ENCODE measurements at places on chromosomes 16 and 17.

GRCh38 chr17:38861399-38861843, 7.9 kb upstream of the RPL23 start:
- DNase-seq, result no peak

DNA sequence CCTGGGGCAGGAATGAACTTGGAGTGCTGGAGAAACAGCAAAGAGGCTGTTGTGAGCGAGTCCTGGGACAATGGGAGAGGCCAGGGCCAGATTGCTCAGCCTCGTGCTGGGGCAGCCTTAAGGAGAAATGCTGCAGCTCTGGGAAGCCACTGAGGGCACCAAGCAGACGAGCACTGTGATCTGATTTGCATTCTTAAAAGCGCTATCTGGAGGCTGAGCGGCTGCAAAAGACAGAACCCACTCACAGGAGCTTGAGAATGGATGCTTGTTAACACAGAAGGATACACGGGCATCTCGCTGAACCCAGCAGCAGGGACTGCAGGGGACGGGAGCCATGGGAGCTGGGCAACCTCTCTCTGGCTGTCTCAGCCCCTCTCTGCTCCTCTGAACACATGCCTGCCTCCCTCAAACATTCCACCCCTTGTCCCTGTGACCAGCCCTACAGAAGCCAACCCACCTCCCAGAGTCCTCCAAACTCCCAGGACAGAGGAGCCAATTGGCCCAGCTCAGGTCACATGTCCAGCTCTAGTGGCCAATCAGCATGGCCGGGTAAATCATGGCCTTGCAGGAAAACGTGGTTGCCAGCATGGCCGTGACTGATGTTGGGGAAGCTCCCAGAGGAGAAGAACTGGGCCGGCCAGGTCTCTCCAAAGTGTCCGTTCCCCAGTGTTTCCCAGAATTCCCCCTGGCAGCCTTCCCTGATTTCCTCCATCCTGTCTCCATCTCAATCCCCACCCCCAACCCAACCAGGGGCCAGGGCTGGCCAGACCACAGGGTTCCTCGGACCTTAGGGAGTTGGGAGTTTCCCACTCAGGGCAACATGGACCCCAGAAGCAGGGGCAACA, 60.3 kb downstream of the GSG1L start:
- DNase-seq, result no peak

- DNase-seq, result no peak
Measured at GRCh38 chr17:75005291-75005690, 7.2 kb upstream of the MRPL58 start.

GRCh38 chr16:79312502-79312901, 288.0 kb downstream of the MAF start:
- no peak for DNase-seq

DNA sequence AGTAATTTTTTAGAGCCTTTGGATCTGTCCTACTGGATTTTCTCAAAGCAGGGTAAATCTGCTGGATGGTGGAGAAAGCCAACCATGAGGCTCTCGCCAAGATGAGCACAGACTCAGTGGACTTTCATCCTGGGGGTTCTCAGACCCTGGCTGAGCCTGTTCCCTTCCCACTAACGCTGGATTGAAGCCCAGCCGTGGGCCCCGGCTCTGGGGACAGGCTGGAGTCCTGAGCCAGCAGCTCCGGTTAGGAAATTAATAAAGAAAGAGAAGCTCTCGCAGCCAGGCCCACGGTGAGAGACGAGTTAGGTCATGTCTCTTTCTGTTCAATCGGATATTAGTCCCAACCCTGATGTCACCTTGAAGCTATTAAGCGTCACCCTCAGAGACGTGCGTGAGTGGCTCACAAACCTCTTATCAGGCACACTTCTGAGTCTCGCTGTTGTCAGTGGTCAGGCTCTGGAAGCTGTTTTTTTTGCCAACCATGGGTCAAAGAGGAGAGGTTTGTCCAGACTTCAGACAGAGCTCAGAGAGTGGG, 27.1 kb downstream of the MEOX1 start:
- DNase-seq, result peak; percentile 73

- no peak for DNase-seq
Measured at GRCh38 chr16:27745348-27745747, 195.4 kb downstream of the KATNIP start.

GRCh38 chr16:81497690-81498089, 53.1 kb downstream of the CMIP start:
- DNase-seq, result no peak

GRCh38 chr17:6365200-6365943, 69.5 kb downstream of the AIPL1 start:
- DNase-seq, result no peak

DNA sequence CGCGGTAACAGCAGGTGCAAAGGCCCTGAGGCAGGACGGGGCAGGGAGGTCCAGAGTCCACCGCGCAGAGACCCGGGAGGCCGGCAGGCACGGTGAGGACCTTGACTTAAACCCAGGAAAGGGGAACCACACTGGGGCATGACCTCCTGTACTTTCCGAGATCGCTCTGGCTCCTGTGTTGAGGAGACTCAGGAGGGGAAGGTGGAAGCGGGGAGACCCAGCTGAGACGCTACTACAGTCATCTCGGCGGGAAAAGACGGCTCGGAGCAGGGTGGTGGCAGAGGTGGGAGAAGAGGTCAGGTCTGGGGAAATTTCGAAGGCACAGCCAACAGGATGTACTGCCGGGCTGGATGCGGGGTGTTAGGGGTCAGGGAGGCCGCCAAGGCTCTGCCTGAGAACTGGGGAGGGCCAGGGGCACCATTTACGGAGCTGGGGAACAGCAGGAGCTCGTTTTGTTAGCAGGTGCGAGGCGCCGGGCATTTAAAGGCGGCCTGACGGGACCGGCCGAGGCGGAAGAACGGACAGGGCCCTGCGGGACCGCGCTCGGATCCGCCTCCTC, 22.3 kb downstream of the NPTX1 start:
- no peak for DNase-seq

DNA sequence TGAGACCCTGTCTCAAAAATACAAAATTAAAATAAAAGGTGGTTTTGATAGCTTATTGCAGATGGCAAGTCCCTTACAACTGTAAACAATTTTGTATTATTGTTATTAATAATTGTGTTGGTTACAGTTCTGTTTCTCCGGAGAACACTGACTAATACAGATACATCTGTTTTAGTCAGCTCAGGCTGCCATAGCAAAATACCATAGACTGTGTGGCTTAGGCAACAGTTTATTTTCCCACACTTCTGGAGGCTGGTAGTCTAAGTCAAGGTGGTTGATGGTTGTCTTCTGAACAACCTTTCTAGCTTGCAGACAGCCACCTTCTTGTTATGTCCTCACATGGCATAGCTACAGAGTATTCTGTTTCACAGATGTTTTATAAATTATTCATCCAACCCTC, 14.2 kb upstream of the IL21R start:
- no peak for DNase-seq

- peak; percentile 47 for DNase-seq
Measured at GRCh38 chr16:471353-472198, 46.1 kb downstream of the RAB11FIP3 start.

DNA sequence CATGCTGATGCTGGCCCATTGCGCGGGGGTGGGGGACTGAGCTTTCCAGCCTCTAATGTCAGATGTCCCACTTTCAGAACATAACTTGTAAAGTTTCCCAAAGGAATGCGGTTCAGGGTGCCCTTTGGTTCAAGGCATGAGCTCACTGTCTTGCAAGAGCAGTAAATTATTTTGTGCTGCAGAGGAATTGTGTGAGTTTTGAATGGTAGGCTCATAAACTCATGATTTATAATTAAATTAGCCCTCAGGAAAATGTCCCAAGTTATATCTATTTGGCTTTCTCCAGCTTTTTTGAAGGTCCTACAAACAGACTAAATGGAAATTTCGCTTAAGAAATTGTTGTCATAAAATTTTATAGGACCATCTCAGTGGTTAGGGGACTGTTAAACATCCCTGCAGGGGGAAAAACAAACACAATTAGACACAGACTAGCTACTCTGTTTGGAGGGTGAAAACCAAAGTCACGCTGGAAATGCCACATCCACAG, 321.8 kb downstream of the HS3ST3B1 start:
- DNase-seq, result no peak

DNA sequence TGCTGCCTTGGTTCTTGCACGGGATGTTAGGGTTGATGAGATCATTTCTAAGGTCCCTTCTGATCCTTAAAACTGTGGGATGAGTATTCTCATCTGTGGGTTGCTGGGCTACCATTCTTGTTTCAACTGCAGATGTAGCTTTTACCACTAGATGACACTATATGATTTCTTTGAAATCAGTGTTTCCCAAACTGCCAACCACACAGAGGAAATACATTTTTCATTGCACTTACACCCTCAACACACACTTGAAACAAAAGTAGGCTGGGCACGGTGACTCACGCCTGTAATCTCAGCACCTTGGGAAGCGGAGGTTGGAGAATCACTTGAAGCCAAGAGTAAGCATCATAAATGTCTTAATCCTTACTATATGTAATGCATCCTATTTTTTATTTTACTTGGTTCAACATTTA, 15.3 kb downstream of the LCMT1 start:
- no peak for DNase-seq

- DNase-seq, result no peak
Measured at GRCh38 chr17:17314501-17315071, 11.4 kb downstream of the NT5M start.

- DNase-seq, result peak; percentile 59
Measured at GRCh38 chr17:36463916-36464764, 22.3 kb upstream of the ZNHIT3 start.

Data from left cardiac atrium (tissue), 4 donors.